ENCODE measurements at places on chromosomes 13 and 19.

- DNase-seq: no peak
Observed at GRCh38 chr13:44399074-44399473, 25.4 kb downstream of the SERP2 start.

- DNase-seq: peak; percentile 59
Observed at GRCh38 chr19:32599736-32600157, 18.8 kb downstream of the PDCD5 start.

DNA sequence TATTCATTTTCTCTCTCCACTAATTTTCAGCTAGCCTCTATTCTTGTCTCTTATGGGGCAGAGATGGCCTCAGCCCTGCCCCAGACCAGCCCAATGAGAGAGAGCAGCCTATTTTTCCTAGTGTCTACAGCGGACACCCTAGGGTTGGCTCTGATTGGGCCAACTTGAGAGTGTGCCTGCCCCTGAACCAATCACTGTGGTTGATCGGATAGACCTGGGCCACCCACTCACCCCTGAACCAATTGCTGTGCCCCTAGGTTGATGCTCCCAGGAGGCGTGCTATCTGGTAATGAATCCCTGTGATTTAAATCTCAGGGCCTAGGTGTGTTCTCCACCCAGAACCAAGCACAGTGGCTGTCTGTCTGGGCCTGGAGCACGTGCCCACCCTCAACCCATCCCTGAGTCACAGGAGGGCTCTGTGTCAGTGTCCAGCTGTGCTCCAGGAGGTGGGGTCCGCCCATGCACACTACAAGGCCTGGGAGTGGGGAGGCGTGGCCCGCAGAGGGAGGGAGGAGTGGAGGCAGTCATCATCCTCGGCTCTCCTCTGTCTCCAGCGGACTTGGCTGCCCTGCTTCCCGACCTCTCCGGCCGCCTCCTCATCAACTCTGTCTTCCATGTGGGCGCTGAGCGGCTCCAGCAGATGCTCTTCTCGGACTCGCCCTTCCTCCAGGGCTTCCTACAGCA lies 14.9 kb upstream of the SCN1B start:
- no peak for DNase-seq

DNA sequence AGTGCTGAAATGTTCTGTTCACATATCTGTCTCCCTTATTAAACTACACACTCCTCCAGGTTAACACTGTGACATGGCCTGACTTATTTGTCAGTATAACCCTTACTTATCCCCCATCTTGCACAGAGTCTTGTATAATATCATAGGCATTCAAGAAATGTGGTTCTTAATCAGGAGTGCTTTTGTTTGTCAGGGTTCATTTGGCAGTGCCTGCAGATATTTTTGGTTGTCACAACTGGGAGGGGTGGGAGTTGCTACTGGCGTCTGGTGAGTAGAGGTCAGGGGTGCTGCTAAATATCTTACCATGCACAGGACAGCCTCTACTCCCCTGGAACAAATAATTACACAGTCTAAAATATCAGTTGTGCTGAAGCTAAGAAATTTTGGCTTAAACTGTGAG lies 20.4 kb upstream of the OBI1 start:
- no peak for DNase-seq

DNA sequence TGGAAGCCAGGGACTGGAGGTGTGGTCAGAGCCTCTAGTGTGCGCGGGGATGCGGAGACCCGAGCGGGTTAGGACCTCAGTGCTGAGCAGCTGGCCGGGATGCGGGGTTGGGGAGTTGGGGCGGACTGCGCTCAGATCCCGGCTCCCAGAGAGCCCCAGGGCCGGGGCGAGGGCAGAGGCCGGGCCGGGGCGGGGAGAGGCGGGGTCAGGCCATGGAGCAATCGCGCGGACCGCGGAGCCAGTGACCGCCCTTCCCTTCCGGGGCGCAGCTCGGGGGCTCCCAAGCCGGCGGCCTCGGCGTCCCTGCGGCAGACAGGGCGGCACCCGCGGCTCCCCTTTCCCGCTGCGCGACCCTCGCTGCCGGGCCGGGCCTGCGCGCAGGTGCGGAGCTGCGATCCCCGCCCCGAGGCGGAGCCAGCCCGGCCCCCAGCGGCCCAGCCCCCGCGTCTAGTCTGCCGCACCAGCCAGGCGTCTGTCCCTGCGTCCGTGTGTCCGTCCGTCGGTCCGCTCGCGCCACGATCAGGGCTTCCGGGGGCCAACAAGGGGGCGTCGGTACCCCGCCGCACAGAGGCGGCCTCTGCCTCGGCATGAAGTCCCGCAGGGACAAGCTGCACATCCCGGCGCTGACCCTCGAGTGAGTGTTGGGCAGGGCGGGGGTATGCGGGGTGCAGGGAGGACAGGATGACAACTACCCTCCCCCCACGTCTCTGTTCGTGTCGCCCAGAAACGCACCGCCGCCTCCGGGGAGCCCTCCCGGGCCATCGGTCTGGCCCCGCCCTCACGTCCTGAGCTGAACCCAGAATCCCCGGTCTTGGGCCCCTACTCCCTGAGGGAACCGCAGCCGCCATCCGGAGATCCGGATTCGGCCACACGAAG lies 12.4 kb downstream of the MAST3 start:
- DNase-seq: peak; percentile 19

DNA sequence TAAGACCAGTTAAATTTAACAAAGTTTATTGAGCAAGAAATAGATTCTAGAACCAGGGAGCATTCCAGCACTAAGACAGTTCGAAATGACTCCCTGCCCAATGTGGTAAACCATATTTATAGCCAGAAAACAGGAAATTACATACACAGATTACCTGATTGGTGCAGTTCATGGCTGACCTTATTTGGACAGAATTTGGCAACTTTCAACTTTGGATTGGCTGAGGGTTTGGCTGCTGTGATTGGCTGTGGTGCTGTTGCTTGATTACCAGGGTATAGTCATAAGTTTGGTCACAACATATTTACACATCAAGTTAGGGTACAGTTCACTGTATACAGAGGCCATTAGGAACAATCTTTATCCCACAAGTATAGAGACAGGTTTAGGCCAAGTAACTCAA lies 984.8 kb upstream of the MIR17HG start:
- DNase-seq: no peak

GRCh38 chr19:53915000-53915399 lies 5.9 kb downstream of the CACNG7 start:
- peak; percentile 57 for DNase-seq

DNA sequence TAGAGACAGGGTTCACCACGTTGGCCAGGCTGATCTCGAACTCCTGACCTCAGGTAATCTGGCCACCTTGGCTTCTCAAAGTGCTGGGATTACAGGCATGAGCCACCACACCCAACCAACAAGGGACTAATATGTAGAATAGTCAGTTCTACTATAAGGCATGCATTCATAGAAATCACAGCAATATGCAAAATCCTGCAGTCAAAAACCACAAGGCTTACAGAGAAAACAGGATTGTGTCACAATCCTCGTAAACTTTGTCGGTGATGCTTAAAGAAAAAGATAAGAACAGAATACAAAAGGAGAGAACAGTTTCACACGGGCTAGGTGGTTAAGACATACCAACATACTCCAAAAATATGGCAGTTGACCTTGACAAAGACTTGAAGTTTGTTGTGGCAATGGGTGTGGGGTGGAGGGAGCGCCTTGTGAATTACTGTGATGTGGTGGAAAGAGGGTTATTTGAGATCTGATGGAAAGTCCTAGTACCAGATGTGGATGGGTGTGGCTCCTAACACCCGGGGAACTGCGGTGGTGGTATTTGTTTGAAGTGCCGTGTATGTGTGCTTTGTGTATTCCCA lies 12.4 kb downstream of the NOSIP start:
- no peak for DNase-seq

GRCh38 chr19:5436106-5436947 lies 18.9 kb upstream of the ZNRF4 start:
- peak; percentile 90 for DNase-seq

DNA sequence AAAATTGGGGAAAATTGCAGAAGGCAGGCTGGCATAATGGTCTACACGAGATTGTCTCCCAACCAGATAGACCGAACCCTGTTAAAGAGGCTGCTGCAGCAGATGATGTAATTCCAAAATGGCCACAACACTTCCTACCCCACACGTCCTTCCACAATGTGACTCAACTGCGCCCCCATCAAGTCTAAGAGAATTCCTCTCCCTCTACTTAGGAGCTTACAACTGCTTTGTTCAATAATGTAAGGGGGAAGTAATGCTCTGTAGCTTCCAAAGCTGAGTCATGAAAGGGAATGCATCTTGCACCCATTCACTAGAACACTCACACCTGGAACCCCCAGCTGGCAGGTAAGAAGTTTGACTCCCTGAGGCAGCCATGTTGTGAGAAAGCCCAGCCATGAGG lies 117.8 kb upstream of the IRS2 start:
- peak; percentile 36 for DNase-seq

DNA sequence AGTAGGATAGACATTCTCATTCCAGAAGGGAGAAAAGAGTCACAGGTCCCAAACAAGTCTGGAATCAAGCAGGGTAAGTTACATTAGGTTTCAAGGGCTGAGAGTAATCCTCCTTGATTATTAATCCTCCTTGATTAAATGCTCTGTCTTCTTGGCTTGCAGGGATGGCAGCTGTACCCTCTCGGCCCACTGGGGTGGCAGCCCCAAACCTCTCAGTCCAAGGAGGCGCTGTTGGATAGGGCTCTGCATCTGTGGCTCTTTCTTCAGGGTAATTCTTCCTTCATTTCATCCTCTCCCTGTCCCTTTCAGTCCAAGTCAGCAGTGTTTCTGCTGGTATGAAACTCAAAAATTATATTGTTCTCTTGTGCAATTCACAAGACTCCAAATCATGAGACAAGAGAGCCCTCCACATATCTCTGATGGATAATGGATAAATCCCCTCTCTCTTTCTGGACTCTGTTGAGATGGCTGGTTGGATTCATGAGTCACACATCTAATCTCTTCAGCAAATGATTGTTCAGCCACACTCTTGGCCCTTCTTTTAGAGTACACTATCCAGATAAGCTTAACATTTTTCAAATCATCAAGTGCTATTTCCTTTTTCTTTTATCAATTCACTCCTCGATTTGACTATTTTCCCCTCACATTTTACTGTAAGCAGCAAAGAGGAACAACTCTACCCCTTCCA lies 323.7 kb upstream of the HTR2A start:
- DNase-seq: no peak

Data from mesendoderm (in vitro differentiated cells).